ENCODE measurements at places on chromosomes 7 and 10.

- DNase-seq = no peak
Measured at GRCh38 chr10:116260599-116260998, 12.4 kb downstream of the GFRA1 start.

GRCh38 chr10:33655921-33656320, 321.5 kb upstream of the NRP1 start:
- DNase-seq = no peak

- no peak for DNase-seq
Measured at GRCh38 chr7:20513341-20513740, 102.1 kb upstream of the ABCB5 start.

GRCh38 chr7:11540271-11540761, 291.7 kb downstream of the THSD7A start:
- DNase-seq = no peak

DNA sequence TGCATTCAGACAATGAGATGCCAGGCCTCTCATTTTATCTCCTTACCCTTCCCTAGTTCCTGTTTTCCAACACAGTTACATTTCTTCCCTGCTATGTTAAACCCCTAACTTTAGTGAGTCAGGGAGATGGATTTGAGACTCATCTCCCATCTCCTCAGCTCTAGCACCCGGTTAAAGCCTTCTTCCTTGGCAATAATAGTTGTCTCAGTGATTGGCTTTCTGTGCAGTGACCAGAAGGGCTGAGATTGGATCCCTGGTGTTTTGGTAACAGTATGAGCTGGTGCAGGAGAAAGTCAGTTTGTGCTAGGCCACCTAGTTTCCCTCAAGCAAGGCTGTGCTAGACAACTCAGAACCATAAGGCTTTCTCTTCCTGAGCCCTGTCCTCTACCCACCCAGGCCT, 212.5 kb downstream of the SORCS1 start:
- no peak for DNase-seq

DNA sequence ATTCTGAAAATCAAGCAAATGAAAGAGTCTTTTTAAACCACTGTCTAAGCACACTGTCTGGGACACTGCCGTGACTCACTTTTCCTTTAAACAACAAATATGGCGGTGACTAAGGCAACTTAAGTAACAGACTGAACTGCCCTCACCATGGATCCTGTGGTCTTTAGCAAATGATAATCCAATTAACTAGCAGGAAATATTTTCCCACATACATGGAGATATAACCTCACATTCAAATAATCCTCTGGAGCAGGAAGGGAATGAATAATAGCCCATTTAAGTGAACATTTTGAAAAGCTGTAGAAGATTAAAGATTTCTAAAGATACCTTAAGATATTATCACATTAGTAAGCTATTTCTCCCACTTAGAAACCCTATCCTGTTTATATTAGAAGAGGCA, 40.3 kb upstream of the LRRC17 start:
- no peak for DNase-seq

GRCh38 chr10:10530313-10530712, 487.4 kb upstream of the CELF2 start:
- DNase-seq = no peak

- no peak for DNase-seq
Measured at GRCh38 chr10:131207176-131207575, 104.3 kb downstream of the TCERG1L start.

DNA sequence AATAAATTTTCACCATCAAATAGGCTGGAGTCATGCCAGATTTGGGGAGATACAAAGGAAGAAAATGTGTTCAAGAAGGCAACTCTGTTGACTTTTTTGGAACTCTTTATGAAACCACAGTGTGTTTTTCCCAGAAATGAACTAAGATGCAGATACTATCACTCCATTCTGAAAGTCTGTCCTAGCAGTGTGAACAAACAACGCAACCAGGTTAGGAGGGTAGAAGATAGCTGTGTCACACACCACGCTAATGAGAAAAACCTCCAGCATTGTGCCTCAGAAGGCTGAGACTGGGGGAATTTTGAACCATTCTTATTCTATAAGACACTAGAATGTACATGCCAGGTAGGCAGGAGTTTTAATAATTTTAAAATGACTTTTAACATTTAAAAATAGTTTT, 15.9 kb upstream of the ATP6V0A4 start:
- no peak for DNase-seq

DNA sequence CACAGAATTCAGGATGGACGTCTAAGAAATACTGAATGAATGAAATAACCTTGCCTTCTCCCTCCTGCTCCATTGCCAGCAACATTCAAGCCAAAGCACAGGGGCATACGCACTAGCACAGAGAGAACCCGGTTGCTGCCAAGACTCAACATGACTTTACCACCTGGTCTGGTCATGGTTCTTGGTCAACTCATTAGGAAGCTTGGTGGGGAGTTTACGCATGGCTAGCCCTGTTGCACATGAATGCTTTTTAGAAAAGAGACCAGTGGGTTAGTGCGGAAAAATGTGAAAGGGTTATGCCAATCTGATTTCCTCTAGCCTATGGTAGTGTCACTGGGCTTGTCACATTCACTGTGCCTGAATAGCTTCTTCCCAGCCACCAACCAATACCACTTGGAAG, 187.6 kb upstream of the NEBL start:
- no peak for DNase-seq

- no peak for DNase-seq
Measured at GRCh38 chr10:88082806-88083596, 219.6 kb downstream of the PTEN start.

DNA sequence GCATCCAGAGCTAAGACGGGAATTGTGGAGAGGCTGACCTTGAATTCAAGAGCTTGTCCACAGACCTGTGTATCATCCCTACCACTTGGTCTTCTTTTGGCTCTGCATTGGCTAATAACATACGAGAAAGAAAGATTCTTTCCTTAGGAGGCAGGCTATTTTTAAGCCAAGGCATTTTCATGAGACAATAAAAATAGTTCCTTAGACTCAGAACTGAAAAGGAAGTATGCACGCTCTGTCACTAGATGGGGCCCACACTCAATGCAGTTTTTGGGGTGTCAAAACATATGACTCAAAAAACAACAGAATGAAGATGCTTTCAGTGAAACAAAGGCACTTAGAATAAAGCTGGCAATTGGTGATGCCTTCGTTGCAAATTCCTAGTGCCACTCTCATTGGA, 265.9 kb upstream of the DGKB start:
- DNase-seq = no peak

DNA sequence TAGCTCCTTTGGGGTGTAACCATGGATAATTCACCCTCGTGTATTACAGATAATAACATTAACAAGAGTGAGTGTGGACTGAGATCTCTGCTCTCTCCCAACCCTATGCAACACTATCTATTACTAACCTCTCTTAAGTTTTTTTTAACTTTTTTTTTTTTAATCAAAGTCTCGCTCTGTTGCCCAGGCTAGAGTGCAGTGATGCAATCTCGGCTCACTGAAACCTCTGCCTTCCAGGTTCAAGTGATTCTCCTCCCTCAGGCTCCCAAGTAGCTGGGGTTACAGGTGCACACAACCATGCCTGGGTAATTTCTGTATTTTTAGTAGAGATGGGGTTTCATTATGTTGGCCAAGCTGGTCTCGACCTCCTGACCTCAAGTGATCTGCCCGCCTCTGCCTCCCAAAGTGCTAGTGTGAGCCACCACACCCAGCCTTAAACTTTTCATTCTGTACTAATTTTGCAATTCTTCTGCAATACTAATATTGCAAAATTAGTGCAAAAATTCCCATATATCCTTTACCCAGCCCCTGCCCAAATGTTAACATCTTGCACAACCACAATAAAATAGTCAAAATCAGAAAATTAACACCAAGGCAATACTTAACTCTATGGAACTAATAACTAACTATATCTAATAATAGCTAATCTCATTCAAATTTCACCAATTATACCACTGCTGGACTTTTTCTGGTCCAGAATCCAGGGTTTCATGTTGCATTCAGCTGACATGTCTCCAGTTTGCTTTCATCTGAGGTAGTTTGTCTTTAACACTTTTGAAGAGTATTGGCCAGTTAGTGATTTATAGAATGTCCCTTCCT, 66.5 kb upstream of the TCF7L2 start:
- no peak for DNase-seq

GRCh38 chr10:67114945-67115344, 189.1 kb downstream of the LRRTM3 start:
- no peak for DNase-seq

DNA sequence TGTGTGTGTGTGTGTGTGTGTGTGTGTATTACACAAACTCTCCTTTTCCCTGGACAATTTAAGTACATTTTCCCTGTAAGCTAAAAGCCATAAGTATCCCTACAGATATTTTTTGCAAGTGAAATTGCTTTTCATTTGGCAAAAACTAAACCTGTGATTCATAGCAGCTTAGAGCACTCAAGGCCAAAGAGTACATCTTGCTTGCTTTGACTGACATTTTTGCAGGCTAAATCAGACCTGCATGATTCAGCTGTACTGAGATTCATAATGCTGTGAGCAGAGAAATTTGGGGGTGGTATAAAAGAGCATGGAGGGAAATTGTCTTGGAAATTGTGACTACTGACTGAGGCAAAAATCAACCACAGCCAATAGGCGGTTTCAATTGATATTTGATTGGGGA, 500.4 kb downstream of the GFRA1 start:
- no peak for DNase-seq

- no peak for DNase-seq
Measured at GRCh38 chr7:31341141-31341540, 615 bp upstream of the NEUROD6 start.

DNA sequence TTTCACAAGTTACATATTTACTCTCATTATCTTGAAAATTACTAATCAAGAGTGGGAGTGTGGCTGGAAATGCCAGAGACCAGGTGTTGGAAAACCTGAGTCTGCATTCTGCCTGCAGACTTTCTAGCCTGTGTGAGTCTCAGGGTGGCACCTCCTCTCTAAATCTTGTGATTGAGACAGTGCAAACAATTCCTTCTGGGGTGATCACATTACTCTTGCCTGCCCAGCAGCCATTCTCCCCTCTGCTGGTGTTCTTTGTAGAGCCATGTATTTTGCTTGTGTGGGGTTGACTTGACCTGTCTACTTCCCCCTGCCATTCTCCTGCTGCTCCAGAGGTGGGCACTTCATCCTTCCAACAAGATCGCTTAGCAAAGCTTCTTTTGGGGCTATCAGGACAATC, 101.1 kb downstream of the RAPGEF5 start:
- no peak for DNase-seq

- DNase-seq = no peak
Measured at GRCh38 chr10:16483241-16483917, 38.3 kb downstream of the C1QL3 start.

DNA sequence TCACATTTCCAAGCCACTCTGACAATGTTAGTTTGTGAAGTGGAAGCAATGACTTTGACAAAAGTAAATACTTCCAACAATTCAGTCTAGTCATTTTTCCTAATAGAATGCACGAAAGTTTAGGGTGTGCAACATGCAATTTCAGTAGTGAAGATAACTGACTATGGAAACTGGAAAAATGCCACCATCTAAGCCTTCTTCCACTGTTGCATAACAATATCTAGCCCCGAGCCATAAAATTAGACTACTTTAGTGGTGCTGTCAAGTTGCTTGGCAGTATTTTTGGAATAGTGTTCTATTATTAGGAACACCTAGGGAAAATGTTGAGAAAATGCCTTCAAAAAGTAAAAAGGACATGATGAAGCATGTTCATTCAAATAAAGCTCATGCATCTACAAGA, 17.9 kb downstream of the SEMA3A start:
- DNase-seq = no peak

DNA sequence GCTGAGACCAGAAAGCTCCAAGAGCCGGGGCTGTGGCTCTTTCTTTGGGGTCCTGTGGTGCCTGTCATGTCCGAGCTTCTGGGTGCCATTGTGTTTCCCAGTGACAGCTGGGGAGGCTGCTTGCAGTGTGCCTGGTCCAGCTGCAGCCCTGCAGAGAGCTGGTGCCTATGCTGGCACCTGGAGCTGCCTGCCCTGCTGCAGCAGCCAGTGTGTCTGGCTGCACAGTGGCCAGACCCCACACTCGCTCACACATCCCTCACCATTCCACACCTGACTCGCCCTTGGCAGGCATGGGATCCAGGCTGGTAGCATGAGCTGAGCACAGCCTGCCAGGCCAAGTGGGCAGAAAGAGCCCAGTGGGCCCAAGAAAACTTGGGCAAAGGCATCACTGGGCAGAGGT, 635.1 kb upstream of the SEMA3D start:
- no peak for DNase-seq

DNA sequence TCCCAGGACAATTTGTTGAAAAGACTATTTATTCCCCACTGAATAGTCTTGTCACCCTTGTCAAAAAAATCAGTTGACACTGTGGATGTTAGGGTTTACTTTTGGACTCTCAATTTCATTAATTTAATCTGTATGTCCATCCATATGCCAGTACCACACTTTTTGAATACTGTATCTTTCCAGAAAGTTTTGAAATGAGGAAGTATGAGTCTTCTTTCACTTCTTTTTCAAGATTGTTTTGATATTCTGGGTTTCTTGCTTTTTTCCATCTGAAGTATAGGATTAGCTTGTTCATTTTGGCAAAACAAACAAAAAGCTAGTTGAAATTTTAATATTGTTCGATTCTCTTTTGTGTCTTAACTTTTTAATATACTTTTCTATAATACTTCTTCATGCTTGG, 21.7 kb downstream of the KLHDC10 start:
- DNase-seq = no peak

DNA sequence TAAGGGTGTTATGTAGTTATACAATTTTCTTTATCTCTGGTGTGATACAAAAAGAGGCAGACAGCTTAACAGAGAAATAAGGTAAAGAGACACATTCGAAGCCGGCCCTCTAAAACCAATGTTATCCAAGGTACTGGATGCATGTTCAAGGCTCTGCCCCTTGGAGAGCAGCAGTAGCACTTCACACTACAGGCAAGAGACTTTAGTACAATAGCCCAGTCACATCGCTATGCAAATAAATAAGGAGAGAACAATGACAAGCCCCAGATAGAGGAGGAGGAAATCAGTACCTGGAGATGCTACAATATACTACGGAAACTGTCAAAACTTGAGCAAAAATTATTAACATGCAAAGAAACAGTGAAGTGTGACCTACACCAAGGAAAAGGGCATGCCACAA, 111.1 kb downstream of the ITGB1 start:
- DNase-seq = no peak

GRCh38 chr10:117373823-117374505, 1.3 kb downstream of the PDZD8 start:
- no peak for DNase-seq

DNA sequence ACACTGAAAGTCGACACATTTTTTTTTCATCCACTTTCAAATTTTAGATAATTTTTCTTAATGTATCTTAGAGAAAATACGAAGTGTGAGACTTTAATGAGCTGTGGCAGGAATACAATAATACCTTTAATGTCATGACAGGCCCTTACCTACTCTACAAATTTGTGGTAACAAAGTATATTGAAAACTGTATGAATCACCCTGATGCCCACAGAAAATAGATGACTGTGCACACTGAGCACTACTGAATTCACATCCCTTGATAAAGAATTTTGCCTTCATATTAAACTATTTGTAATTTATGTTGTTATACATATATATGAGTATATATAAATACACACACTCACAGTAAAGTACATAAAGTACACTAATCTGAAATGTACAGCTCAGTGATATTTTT, 51.7 kb downstream of the AKR1D1 start:
- no peak for DNase-seq

Data from stimulated activated CD8-positive, alpha-beta memory T cell treated with anti-CD3 and anti-CD28 coated beads, Interleukin-4, amount 100 ng/mL, for 1 hour (primary cell).